ENCODE measurements at places on chromosomes 3 and 15.

GRCh38 chr3:48186631-48187300, 1.5 kb downstream of the CDC25A start:
- peak overlapping the region; percentile 91 for H3K4me3 ChIP-seq
- H3K36me3 ChIP-seq = peaks cover 57% of the 10 kb centered on the region
- peaks cover 26% of the 10 kb centered on the region for H3K4me1 ChIP-seq
- H3K27ac ChIP-seq = peak overlapping the region; percentile 79

GRCh38 chr3:57164217-57164656, 916 bp downstream of the IL17RD start:
- H3K4me1 ChIP-seq = peaks cover 17% of the 10 kb centered on the region
- H3K27ac ChIP-seq = no peak overlapping the region
- H3K36me3 ChIP-seq = no peaks in the 10 kb centered on the region
- peak overlapping the region; percentile 77 for H3K4me3 ChIP-seq
- DNase-seq = peak; percentile 50

DNA sequence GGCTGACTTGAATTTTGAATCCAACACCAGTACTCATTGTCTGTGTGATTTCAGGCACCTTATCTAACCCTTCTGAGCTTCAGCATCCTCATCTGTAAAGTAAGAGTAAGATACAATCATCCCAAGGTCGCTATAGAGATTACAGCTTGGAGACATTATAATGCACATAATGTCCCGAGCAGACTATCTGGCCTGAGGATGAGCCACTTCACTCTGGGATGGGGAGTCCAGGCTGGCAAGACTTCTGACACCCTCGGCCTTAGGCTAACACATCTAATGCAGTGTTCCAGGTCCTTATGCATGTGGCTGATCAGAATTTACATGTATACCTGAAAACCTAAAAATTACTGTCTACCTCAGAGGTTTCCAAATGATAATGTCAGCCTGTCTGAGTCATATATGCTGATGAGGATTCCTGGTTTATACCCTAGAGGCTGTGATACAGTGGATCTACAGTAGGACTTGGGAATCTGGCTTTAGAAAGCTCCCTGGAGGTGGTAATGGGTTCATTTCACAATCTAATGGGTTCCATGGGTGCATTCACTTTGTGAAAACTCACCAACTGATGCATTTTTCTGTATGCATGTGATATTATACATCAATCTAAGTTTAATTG, 229.0 kb upstream of the SLCO3A1 start:
- H3K4me1 ChIP-seq = no peaks in the 10 kb centered on the region
- H3K27ac ChIP-seq = no peak overlapping the region
- peaks cover 14% of the 10 kb centered on the region for H3K27me3 ChIP-seq
- H3K4me3 ChIP-seq = no peak overlapping the region

DNA sequence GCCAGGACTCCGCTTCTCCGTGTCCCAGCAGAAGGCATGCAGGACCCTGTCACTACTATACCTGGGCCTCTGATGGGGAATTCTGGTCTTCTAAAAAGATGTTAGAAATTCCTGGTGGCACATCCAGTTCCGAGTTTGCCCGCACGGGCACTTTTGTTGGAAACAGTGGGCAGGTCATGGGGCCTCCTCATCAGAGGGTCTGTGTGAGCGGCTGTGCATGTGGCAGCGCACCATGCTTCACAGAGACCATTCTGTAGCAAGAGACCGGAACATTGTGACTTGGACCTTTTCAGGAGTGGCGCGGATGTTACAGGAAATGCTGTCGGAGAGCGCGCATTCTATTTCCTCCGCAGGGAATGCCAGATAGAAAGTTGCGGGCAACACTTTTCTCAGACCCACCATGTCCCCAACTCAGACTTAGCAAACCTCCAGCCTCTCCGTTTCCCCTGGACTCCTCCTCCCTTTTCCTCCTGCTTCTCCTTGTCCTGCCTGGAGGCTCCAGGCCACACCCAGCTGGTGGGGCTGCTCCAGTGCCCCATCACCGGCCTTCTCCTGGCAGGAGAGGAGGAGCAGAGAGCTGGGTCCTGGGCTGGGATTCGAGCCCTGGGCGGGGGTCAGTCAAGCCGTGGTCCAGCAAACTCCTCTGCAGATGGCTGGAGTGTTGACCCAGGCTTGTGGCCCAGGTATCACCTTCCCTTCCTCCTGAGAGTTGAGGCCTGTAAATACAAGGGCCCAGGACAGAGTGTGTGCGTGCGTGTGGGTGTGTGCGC, 46.6 kb downstream of the KLF13 start:
- H3K4me3 ChIP-seq = no peak overlapping the region
- DNase-seq = no peak
- peak overlapping the region; percentile 16 for H3K27ac ChIP-seq
- H3K27me3 ChIP-seq = no peaks in the 10 kb centered on the region
- H3K36me3 ChIP-seq = peaks cover 86% of the 10 kb centered on the region

- no peak for DNase-seq
- H3K4me3 ChIP-seq = no peak overlapping the region
- H3K27ac ChIP-seq = no peak overlapping the region
- H3K36me3 ChIP-seq = no peaks in the 10 kb centered on the region
- H3K27me3 ChIP-seq = no peaks in the 10 kb centered on the region
Measured at GRCh38 chr3:179432021-179432420, 19.2 kb downstream of the GNB4 start.

DNA sequence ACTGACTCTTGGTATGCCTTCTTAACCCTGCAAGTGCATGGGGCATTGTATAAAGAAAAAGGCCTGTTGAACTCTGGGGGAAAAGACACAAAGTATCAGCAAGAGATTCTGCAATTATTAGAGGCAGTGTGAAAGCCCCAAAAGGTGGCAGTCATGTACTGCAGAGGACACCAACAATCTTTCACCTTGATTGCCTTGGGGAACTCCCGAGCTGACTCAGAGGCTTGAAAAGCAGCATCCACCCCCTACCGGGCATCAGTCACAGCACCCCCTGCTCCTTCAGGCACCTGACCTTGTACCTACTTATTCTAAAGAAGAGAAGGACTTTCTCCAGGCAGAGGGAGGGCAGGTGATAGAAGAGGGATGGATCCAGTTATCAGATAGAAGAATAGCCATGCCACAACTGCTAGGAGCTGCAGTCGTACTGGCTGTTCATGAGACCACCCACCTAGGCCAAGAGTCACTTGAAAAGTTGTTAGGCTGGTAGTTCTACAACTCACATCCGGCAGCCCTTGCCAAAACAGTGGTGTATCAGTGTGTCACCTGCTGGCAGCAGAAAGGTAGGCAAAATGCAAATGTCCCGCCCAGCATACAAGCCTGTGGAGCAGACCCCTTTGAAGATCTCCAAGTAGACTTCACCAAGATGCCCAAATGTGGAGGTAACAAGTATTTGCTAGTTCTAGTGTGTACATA, 241.6 kb upstream of the CNTN6 start:
- H3K4me1 ChIP-seq = no peaks in the 10 kb centered on the region
- DNase-seq = no peak
- no peak overlapping the region for H3K4me3 ChIP-seq
- H3K36me3 ChIP-seq = no peaks in the 10 kb centered on the region
- no peaks in the 10 kb centered on the region for H3K27me3 ChIP-seq

DNA sequence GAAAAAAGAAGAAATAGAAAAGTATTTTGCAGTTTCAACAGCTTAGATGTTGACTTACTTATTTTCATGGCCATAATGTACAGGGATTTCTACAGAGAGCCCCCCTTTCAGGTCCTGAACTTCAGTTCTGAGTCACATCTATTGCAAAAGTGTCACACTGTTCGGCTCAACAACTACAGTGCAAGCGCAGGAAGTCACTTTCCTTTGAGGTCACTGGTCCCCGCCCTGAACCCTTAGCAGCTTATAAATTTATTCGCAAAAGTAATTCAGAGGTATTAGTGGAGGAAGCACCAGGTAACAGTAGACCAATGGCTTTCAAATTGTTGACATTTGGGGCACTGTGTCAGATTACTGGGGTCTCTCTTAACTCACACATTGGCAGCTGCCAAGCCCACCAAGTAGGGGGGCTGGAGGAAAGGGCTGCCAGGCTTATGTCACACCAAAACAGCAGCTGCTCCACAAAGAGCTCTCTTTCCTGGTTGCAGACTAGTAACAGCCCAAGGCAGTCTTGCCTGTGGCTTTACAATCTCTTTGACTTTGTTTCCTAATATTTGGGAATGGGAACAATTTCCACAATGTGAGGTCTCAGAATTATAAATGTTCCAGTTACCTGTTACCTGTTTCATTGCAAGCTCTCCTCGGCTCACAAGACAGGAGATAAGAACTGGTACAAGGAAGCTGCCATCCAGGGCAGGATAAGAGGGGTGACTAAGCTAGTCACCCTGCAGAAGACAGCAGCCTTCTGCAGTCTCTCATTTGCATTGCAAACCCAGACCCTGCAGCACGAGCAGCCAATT, 130.2 kb upstream of the STRIT1 start:
- DNase-seq = no peak
- no peaks in the 10 kb centered on the region for H3K27me3 ChIP-seq
- peaks cover 2% of the 10 kb centered on the region for H3K4me1 ChIP-seq
- H3K36me3 ChIP-seq = no peaks in the 10 kb centered on the region
- no peak overlapping the region for H3K4me3 ChIP-seq

DNA sequence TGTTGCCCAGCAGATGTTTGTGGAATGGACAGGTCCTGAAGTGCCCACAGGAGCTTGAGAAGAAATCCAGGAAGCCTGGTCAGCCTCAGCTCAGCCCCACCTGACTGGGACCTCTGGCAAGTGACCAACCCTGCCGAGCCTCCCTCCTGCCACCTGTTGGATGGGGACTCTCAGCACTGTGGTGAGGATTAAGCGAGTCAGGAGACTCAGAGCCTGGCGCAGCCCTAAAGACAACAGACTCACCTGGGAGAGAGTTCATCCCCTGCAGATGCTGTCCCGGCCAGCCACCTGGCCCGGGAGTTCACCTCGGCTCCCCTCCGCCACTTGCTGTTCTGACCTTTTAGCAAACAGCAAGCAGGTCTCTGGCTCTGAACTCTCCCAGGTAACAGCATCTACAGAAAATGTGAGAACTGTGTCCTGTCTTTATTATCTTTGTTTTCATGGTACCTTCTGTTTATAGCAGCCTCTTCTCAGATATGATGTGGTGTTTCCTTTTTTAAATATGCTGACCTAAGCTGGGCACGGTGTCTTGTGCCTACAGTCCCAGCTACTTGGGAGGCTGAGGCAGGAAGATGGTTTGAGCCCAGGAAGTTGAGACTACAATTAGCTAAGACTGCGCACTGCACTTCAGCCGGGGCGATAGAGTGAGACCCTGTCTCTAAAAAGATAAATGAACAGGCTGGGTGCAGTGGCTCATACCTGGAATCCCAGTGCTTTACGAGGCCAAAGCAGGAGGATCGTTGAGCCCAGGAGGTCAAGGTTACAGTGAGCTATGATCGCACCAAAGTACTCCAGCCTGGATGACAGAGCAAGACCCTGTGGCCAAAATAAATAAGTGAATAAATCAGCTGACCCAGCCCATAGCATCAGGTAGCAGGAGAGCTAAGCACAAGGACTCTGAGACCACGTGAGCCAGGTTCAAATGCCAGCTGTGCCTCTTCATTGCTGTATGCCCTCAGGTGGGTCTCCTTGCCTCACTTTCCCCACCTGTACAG, 32.4 kb upstream of the SLC6A6 start:
- DNase-seq = no peak
- no peaks in the 10 kb centered on the region for H3K4me1 ChIP-seq
- H3K27me3 ChIP-seq = no peaks in the 10 kb centered on the region

DNA sequence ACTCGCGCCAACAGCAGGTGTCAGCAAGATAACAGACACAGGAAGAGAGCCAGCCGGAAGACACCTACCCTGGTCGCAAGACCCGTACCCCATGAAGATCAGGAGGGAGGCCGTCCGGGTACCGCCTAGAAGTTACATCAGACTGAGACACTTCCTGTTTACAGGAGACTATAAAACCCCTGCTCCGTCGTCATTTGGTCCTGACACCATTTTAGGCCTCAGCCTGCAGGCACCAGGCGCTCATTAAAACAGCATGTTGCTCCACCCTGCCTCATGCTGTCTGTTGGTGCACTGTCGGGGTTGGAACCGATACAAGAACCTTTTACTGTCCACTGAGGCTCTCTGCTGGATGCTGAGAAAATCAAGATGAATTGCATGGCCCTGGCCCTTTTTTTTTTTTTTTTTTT, 15.6 kb upstream of the PRTG start:
- DNase-seq = no peak
- no peak overlapping the region for H3K4me3 ChIP-seq
- no peak overlapping the region for H3K27ac ChIP-seq
- H3K4me1 ChIP-seq = no peaks in the 10 kb centered on the region
- peaks cover 3% of the 10 kb centered on the region for H3K27me3 ChIP-seq
- H3K36me3 ChIP-seq = no peaks in the 10 kb centered on the region

DNA sequence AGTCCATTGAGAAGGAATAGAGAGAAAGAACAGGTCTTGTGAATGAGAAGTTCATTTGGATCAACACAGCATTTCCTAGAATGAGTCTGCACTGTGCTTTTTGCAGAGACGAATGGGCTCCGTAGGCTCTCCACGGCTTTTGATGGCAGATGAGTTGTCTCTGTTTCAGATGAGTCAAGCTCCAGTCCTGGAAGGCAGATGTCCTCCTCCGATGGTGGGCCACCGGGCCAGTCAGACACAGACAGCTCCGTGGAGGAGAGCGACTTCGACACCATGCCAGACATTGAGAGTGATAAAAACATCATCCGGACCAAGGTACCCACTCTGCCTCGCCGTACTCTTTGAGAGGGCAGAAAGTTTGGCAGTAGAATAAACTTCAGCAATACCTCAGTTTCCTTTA, 70.5 kb downstream of the SIDT1 start:
- no peak overlapping the region for H3K4me3 ChIP-seq
- peak overlapping the region; percentile 52 for H3K27ac ChIP-seq
- no peak for DNase-seq
- H3K27me3 ChIP-seq = no peaks in the 10 kb centered on the region
- peaks cover 54% of the 10 kb centered on the region for H3K36me3 ChIP-seq

DNA sequence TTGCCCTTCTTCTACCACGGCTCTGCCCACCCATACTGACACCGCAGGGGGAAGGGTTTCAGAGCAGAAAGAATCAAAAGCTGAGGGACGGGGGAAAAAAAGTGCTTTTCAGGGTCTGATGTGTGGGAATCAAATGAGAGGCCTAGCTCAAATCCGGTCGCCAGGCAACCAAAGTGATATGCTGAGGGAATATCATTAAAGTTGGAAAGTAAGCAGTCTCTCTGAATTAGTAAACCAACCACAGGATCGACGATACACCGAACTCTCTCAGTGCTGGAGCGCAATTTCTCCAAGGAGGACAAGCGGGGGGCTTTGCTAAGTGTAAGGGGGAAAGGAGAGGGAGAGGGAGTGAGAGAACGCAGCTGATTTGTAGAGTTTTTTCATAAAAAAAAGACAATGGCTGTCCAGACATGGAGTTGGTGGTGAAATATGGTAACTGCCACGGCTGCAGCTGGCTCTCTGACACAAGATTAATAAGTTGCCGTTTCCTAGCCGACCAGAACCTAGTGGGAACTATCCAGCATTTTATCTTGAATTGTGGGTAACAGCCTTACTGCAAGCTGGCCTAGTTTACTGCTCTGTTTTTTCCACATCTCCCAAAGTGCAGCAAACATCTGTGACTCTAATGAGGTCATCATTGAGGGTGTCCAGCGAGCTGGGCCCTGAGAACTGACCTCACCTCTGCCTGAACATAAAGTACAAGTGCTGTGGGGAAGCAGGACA, 530.2 kb downstream of the SOX2 start:
- H3K4me3 ChIP-seq = no peak overlapping the region
- no peak overlapping the region for H3K27ac ChIP-seq
- no peak for DNase-seq
- H3K36me3 ChIP-seq = no peaks in the 10 kb centered on the region
- no peaks in the 10 kb centered on the region for H3K4me1 ChIP-seq
- H3K27me3 ChIP-seq = no peaks in the 10 kb centered on the region

GRCh38 chr15:23860290-23861245, 173.5 kb upstream of the NDN start:
- no peak overlapping the region for H3K4me3 ChIP-seq
- H3K36me3 ChIP-seq = no peaks in the 10 kb centered on the region
- no peak for DNase-seq
- H3K27ac ChIP-seq = no peak overlapping the region
- no peaks in the 10 kb centered on the region for H3K4me1 ChIP-seq
